Activated naive CD8-positive, alpha-beta T cell treated with anti-CD3 and anti-CD28 coated beads, Interleukin-2, amount 50 U/mL, for 24 hours (primary cell): ENCODE measurements at places on chromosomes 4 and X.
A peak's percentile ranks its signal among the peaks of the same experiment; 100 is the strongest.

DNA sequence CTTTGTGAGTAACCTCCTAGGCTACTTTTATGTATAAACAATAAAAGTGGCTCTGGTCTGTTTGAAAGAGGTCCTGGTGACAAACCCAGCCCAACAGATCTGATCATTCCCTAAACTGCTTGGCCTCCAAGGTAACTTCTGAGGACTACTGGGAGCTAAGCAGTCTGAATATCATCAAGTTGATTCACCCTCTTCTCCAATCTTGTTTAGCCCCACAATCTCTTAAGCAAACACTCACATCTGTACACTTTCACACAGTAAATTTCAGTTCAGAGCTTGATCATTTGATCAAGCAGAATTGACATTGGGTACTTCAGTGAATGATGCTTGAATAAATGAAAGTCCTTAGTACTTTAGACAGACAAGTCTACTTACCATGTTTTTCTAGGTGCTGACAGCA lies 74.7 kb downstream of the HCCS start:
- no peak for DNase-seq

GRCh38 chr4:9913846-9914245 lies 107.5 kb downstream of the SLC2A9 start:
- DNase-seq: no peak

DNA sequence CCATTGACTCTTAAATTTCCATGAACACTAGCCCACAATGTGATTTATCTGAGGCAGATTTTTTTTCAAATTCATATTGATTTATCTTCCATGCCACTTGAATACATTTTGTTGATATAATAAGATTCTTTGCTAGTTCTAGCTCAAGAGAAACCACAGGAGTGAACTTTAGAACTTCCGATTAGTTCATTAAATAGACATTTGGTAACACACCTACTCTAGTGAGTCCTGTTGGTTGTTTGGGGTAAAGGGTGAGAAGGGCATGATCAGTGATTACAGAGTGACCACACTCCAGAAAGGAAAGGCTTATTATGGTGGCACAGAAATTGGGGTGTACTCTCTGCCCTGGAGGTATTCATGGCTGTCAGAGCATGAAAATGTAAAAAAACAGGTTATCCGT lies 120.4 kb downstream of the CDKL5 start:
- no peak for DNase-seq

DNA sequence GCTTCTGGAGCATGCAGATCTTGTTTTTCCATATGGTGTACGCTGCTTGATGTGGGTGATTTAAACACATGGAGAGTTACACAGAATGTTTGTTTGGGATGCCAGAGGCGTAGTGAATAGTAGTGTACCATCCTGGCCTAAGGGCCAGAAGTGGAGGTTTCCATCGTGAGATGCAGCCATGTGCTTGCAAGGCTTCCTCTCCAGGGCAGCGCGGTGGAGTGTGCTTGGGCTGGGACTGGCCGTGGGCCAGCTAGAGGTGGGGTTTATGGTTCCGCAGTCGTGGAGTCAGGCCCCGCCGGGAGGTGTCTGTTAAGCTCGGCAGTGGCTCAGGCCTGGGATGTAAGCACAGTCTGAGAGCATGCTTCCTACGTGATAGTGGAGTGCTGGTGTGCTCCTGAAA lies 14.0 kb downstream of the STOX2 start:
- DNase-seq: no peak

DNA sequence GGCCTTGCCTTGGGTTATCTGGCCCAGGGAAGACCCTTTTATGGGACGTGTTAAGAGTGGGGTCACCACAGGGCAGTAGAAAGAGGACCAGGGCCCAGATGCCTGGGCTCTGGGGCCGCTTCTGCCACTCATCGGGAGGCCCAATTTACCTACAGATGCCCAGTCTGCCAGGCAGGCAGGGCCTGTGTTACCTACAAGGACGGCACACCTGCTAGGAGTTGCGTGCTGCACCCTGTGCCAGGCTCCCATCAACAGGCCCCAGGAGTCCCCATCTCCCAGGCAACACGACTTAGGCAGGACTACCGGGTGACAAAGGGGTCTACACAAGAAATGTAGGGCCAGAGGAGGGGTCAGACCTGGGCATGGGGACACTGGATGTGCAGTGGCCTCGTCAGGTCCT lies 34.6 kb downstream of the WDR1 start:
- no peak for DNase-seq

- no peak for DNase-seq
Measured at GRCh38 chr4:1802151-1802715, 9.1 kb downstream of the FGFR3 start.

DNA sequence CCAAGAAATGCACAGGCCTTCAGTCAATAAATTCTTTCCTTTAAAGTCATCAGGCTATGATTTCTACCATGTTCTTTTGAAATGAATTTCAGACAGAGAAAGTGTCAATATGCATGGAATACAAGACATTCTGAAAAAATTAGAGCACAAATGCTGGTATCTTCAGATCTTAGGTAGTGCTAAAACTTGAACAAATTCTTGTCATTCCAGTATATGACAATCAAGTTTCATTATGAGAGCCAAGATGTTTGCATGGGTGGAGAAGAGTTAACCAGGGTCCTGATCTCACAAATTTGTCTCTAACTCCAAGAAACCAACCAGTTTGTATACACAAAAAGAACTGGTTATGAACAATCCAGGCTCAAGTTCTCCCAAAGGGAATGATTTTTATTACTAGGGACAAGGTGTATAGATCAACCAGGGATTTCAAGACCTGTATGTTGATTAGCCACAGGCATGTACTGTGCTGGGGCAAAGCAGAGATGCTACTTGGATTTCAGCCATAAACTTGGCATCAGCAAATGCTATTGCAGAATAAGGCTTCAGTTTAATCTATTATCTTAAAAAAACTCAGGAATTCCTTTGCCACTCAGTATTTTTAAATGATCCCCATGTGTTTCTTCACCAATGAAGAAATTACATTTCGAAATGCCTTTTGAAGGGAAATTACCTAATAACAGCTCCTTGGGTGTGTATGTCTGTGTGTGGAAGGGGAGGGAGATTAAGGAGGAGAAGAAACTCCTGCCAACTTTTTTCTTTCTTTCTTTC lies 69.7 kb downstream of the FANCB start:
- no peak for DNase-seq

GRCh38 chr4:8099981-8100464 lies 58.6 kb downstream of the ABLIM2 start:
- no peak for DNase-seq

DNA sequence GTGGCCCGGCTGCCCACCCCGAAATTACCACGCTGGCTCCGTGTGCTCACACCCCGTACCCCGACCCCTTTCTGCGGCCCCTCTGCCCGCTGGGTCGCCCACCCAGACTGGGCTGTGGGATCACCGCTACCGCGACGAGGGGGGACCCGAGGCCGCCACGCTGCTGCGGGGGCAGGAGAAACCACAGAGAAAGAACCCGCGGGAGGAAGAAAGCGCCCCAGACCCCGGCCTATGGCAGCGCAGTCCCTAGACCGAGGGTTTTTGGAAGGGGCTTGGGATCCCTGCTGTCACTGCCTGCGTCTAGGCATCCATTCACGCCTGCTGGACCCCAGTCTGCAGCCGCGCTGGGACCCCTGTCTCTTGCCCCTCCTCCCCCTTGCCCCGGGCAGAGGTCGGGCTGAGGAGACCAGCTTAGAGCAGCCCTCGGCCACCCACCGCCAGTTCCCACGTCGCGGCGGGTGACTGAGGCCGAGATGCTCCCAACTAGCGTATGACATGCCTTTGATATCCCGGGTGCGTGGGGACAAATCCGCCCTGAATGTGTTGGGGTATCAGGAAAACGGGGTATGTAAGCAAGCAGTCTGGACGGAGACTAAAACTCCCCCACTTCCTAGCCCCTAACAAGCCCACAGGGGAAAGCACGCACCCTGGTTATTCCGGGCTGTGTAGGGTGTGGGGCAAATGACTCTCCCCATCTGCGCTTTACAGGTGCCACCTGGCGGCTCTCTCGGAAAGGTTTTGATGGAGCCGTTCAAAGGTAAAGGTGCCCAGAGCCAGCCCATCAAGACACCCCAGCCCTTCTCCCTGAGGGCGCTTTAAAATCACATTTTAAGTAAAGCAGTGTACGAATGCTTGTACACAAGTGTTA lies 862 bp upstream of the INPP4B start:
- peak; percentile 60 for DNase-seq

DNA sequence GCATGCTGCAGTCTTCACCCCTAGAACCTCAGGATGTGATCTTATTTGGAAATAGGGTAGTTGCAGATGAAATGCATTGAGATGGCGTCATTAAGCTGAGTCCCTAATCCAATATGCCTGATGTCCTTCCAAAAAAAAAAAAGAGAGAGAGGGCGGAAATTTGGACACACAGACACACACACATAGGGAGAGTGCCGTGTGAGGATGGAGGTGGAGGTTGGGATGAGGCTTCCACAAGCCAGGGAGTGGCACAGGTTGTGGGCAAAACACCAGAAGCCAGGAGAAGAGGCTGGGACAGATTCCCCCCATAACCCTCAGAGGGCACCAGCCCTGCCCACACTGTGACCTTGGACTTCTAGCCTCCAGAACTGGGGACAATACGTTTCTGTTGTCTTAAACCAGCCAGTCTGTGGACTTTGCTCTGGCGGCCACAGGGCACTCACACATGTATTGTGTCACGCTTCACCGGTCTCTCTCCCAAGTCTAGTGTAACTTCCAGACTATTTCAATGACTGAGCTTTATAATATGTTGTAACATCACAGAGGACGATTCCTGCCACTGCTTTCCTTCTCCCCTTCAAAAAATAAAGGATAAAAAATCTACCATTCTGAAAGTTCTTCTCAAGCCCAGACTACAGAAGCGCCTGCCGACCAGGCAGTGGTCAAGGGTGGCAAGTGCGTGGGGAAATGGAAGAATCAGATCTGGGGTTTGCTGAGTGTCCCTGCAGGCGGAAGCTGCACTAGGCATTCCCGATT lies 35.8 kb upstream of the MAN2B2 start:
- no peak for DNase-seq

DNA sequence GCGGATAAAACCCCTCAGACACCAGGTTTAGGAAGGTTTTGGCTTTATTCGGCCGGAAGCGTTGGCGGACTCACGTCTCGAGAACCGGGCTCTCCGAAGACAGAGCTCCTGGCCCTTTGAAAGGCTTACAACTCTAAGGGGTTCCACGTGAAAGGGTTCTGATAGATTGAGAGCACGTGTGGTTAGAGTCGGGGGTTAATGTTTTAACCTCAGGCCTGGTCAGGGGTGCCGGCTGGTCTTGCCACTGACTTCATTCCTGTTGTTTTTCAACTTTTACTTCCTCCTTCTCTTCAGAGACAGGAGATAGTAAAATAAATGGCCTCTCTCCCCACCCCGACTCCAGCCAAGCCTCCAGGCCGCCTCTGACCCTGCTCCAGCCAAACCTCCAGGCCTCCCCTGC lies 4.7 kb upstream of the ASMT start:
- DNase-seq: no peak

- peak; percentile 4 for DNase-seq
Measured at GRCh38 chr4:46931981-46932380, 22.9 kb upstream of the COX7B2 start.

- no peak for DNase-seq
Measured at GRCh38 chr4:23782778-23783437, 106.9 kb downstream of the PPARGC1A start.

GRCh38 chrX:53256446-53257041 lies 24.8 kb downstream of the IQSEC2 start:
- no peak for DNase-seq

DNA sequence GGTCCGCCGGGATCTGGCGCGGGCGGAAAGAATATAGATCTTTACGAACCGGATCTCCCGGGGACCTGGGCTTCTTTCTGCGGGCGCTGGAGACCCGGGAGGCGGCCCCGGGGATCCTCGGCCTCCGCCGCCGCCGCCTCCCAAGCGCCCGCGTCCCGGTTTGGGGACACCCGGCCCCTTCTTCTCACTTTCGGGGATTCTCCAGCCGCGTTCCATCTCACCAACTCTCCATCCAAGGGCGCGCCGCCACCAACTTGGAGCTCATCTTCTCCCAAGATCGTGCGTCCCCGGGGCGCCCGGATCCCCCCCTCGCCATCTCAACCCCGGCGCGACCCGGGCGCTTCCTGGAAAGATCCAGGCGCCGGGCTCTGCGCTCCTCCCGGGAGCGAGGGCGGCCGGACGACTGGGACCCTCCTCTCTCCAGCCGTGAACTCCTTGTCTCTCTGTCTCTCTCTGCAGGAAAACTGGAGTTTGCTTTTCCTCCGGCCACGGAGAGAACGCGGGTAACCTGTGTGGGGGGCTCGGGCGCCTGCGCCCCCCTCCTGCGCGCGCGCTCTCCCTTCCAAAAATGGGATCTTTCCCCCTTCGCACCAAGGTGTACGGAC lies 482 bp upstream of the SHOX start:
- DNase-seq: no peak

DNA sequence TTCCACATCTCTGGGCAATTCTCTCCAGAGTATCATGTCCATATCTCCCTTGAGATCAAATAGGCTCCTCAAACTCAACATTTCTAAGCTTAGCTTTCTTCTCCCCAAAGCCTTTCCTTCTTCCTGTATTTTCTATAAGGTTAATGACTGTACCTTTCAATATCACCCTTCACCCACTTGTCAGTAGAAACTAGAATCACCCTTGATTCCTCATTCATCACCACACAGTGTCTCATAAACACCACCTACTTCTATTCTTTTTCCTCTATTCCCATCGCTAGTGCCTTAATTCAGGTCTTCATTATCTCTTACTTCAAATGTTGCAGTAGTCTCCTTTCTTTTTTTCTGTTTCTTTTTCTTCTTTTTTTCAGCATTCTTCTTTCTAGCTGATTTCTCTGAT lies 28.3 kb upstream of the SMS start:
- DNase-seq: no peak

DNA sequence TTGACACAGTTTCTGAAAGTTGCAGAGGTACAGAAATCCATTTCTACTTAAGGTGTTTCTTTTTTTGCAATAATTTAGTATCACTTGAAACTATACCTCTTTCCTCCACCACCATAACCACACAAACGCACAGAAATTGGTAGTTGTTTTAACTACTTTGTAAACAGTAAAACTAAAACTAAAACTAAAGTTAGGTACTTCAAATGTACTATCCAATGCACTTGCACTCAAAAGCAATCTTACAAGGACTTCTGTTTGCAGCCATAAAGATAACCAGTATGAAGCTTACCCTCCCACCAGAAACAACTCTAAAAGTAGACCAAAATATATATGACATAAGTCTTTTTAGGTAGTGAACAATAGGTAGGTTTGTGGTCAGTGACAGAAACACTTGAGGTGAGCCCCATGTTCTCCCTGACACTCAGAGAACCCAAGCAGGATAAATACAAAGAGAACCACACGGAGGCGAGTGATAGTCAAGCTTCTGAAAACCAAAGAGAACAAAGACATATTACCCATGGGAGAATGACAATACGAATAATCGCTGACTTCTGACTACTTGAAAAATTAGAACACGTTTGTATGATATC lies 72.2 kb upstream of the VBP1 start:
- DNase-seq: no peak

DNA sequence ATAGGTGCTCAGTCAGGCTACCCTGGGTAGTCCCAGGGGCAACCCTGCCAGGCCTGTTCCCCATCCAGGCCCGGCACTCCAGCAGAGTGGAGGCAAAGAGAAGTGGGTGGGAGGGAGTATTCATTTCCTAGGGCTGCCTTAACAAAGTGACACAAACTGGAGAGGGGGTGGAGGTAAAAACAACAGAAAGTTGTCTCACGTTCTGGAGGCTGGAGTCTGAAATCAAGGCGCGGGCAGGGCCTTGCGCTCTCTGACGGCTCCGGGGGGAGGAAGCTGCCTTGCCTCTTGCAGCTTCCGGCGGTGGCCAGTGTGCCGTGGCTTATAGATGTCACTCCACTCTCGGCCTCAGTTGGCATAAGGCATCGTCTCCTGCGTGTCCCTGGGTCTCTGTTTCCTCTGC lies 90.8 kb downstream of the DCTD start:
- no peak for DNase-seq

- DNase-seq: no peak
Measured at GRCh38 chrX:10486373-10486772, 134.0 kb downstream of the MID1 start.
